ENCODE measurements at places on chromosomes 7 and 10. TPM values are rescaled to one million over a fixed set of nuclear protein-coding genes. Genes with fewer than 3 reads are reported as not detected.
A peak's percentile ranks its signal among the peaks of the same experiment; 100 is the strongest.

DNA sequence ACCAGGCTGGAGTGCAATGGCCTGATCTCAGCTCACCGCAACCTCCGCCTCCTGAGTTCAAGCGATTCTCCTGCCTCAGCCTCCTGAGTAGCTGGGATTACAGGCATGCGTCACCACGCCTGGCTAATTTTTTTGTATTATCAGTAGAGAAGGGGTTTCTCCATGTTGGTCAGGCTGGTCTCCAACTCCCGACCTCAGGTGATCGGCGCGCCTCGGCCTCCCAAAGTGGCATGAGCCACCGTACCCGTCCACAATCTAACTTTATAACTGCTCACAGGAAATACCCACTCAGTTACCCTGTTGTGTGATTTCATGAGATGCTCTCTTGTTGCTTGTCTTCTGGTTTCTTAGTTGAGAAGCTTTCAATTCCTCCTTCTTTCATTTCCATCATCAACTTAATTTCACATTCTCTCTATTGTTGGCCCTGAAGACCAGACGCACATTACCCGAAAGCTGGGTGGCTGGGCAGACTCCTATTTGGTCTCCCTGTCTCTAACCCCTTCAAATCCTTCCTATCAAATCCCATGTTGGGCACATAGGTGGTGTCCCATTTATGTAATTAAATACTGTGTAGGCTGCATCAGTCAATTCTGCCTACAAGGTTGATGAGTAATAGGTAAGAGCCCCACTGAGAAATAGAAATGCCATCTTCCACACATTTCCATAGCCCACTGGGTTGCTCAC, 1.1 kb upstream of the GSTO2 start:
- DNase-seq = no peak
- H3K4me3 ChIP-seq = peak overlapping the region; percentile 80
- peak overlapping the region; percentile 86 for H3K27ac ChIP-seq
- H3K27me3 ChIP-seq = no peaks in the 10 kb centered on the region

GRCh38 chr7:29360633-29361625, 166.4 kb downstream of the CHN2 start:
- H3K4me1 ChIP-seq = no peaks in the 10 kb centered on the region
- no peaks in the 10 kb centered on the region for H3K36me3 ChIP-seq
- DNase-seq = no peak
- H3K27ac ChIP-seq = no peak overlapping the region
- H3K4me3 ChIP-seq = no peak overlapping the region
- no peaks in the 10 kb centered on the region for H3K27me3 ChIP-seq

DNA sequence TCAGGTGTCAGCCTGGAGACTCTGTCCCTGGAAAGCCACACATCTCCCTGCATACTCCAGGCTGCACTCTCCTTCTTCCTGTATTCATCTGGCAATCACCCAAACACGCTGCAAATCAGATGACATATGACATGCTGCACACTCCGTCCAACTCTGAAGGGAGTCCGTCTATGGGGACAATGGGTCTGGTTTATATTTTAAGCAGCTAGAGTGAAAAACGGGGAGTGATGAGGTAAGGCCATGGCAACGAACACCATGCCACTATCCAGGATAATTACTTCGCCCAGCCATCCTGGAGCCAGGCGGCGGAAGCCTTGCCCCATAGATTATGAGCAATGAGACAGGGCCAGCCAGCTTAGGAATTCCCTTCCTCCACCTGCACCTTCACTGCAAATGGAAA, 140.1 kb downstream of the PLXNA4 start:
- H3K27ac ChIP-seq = peak overlapping the region; percentile 46
- H3K4me3 ChIP-seq = no peak overlapping the region
- no peaks in the 10 kb centered on the region for H3K27me3 ChIP-seq
- no peaks in the 10 kb centered on the region for H3K36me3 ChIP-seq

Gene ACSM6
- total RNA-seq = not detected

GRCh38 chr7:157822688-157823031, 485.9 kb downstream of the DNAJB6 start:
- no peak for DNase-seq
- peaks cover 40% of the 10 kb centered on the region for H3K27me3 ChIP-seq
- no peak overlapping the region for H3K27ac ChIP-seq
- H3K4me1 ChIP-seq = no peaks in the 10 kb centered on the region
- H3K36me3 ChIP-seq = no peaks in the 10 kb centered on the region

DNA sequence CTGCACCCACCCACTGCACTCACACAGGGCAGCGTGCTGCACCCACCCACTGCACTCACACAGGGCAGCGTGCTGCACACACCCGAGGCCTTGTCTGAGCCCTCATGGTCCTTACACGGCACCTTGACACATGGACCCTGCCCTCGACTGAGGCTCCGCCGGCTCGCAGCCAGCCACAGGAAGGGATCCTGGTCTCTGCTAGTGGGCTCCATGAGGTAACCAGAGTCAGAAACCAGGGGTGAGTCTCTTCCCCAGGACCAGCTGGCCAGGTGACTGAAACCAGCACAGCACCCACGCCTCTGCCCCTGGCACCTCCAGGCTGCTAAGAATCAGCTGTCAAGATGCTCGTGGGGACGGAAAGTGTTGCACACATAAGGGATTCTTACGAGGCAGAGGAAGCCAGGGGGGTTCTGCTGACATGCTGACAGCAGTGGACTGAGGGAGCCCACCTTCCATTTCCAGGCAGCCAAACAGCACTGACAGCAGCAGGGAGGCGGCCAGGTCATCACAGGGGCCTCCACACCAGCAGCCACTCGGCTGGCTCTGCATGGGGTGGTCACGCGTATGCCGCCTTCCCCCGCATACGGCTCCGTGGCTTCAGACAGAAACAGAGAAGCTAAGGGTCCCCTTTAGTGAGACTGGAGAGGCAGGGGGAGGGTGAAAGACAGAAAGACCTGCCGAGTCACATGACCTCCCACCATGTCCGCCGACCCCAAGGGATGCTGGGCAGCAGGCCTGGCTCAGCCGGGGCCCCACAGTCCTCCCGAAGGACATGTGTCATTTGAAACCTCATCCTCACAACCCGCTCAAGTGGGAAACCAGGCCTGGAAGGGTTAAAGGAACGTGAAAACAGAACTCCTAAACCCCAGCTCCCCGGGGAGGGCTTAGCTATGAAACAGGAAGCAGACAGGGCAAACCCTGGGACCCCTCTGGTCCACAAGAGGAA, 34.2 kb downstream of the GPER1 start:
- peaks cover 23% of the 10 kb centered on the region for H3K4me1 ChIP-seq
- no peak for DNase-seq
- peak overlapping the region; percentile 85 for H3K27ac ChIP-seq
- no peaks in the 10 kb centered on the region for H3K27me3 ChIP-seq

GRCh38 chr10:11823989-11824346, 812 bp downstream of the PROSER2 start:
- H3K36me3 ChIP-seq = no peaks in the 10 kb centered on the region
- peaks cover 20% of the 10 kb centered on the region for H3K4me1 ChIP-seq
- H3K27ac ChIP-seq = no peak overlapping the region

- H3K4me3 ChIP-seq = no peak overlapping the region
- H3K36me3 ChIP-seq = peaks cover 4% of the 10 kb centered on the region
- DNase-seq = no peak
- no peaks in the 10 kb centered on the region for H3K4me1 ChIP-seq
Observed at GRCh38 chr10:92972066-92972870, 88.3 kb upstream of the CYP26C1 start.

DNA sequence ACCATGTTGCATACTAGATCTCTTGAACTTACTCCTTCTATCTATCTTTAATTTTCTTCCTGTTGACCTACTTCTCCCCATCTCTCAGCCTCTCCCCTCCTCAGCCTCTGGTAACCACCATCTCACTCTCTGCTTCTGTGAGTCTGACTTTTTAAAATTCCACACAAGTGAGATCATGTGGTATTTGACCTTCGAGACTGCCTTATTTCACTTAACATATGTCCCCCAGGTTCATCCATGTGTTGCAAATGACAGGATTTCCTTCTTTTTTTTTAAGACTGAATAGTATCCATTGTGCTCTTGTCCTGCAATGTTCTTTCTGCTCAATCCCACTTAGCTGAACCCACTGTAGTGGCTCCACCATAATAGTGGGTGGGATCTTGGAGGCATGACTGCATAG, 51.4 kb upstream of the DNAJC1 start:
- H3K27ac ChIP-seq = no peak overlapping the region
- H3K4me1 ChIP-seq = no peaks in the 10 kb centered on the region
- no peaks in the 10 kb centered on the region for H3K36me3 ChIP-seq
- no peak overlapping the region for H3K4me3 ChIP-seq

Gene TCF7L2
- total RNA-seq = 8.9 TPM

- H3K4me1 ChIP-seq = no peaks in the 10 kb centered on the region
- peaks cover 31% of the 10 kb centered on the region for H3K27me3 ChIP-seq
- H3K4me3 ChIP-seq = no peak overlapping the region
- no peak overlapping the region for H3K27ac ChIP-seq
Observed at GRCh38 chr7:156005202-156005691, 193.0 kb upstream of the SHH start.

Gene PRR15
- not detected for total RNA-seq

Gene VWA2
- total RNA-seq = not detected

- H3K36me3 ChIP-seq = no peaks in the 10 kb centered on the region
- H3K27ac ChIP-seq = no peak overlapping the region
- no peak for DNase-seq
Observed at GRCh38 chr7:98557538-98558031, 59.5 kb upstream of the NPTX2 start.

Gene MEOX2
- total RNA-seq = 7.7 TPM

DNA sequence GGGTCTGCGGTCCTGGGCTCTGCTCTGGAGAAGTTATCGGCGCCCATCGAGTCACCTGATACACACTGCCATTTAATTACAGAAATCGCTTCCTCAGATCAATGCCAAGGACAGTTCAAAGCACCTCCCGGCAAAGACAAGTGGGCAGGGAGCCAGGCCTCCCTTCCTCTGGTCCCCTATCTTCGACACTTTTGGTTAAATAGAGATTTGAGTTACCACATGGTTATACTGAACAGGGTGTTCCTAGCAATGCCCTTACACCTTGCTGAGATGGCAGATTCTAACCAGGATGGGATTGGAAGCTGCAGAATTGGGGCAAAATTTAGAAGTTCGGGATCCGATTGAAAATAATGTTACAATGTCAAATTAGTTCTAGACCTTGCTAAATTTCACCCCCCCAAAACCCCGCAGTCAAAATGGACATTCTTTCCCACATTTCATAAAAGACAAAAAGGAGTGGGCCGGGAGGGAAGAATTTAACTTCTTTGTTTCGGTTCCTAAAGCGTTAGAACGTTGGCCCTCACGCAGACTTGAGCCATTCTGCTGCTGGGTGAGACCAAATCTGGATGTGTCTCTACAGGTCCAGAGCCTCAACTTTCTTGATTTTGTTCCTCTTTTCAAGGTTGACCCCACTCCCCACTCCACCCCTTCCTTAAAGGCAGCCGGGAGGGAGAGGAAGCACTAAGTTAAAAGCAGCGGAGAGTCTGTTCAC, 2.2 kb upstream of the DLX5 start:
- no peaks in the 10 kb centered on the region for H3K36me3 ChIP-seq
- peaks cover 100% of the 10 kb centered on the region for H3K27me3 ChIP-seq
- peak overlapping the region; percentile 66 for H3K4me3 ChIP-seq
- no peak overlapping the region for H3K27ac ChIP-seq
- DNase-seq = no peak

DNA sequence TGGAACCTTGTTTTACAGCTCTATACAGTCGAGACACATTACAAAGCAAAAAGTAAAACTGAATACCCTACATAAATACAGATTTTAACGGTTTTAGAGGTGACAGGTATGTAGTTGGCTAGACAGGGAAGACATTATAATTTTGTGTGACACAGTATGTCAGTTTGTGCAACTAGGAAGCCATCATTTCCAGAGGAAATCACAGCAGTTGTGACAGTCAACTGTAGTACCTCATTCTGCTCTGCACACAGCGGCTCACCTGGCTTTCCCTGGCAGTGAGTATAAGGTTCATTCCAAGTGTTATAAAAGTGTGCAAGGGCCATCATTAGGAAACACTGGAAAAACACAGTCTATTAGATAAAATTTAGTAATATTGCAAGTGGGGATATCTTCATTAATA, 501.6 kb upstream of the PHF14 start:
- no peak overlapping the region for H3K4me3 ChIP-seq
- no peak for DNase-seq
- no peaks in the 10 kb centered on the region for H3K27me3 ChIP-seq

- peaks cover 10% of the 10 kb centered on the region for H3K4me1 ChIP-seq
- no peak overlapping the region for H3K27ac ChIP-seq
- DNase-seq = no peak
- no peaks in the 10 kb centered on the region for H3K36me3 ChIP-seq
Observed at GRCh38 chr7:21893401-21893800, 52.3 kb downstream of the CDCA7L start.

Measured in left ventricle myocardium inferior (tissue), 1 donor.